ENCODE measurements at places on chromosomes 5 and 9.

- DNase-seq, result no peak
Measured at GRCh38 chr9:114852050-114852594, 46.3 kb upstream of the TNFSF15 start.

- no peak for DNase-seq
Measured at GRCh38 chr9:97768746-97769145, 71.6 kb upstream of the XPA start.

- no peak for DNase-seq
Measured at GRCh38 chr9:85978496-85978895, 37.5 kb downstream of the NAA35 start.

DNA sequence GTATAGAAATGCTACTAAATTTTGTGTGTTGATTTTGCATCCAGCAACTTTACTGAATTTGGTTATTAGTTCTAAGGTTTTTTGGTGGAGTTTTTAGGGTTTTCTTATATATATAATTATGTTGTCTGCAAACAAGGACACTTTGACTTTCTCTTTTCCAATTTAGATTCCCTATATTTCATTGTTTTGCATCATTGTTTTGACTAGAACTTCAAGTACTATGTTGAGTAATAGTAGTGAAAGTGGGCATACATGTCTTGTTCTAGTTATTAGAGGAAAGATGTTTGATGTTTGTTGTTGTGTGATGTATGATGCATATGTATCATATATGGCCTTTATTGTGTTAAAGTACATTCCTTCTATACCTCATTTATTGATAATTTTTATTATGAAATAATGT is 362.3 kb upstream of the PRR16 start:
- DNase-seq, result no peak

- peak; percentile 76 for DNase-seq
Measured at GRCh38 chr5:141618030-141618803, 583 bp downstream of the DIAPH1 start.

- no peak for DNase-seq
Measured at GRCh38 chr5:171705830-171706468, 79.7 kb upstream of the SMIM23 start.

DNA sequence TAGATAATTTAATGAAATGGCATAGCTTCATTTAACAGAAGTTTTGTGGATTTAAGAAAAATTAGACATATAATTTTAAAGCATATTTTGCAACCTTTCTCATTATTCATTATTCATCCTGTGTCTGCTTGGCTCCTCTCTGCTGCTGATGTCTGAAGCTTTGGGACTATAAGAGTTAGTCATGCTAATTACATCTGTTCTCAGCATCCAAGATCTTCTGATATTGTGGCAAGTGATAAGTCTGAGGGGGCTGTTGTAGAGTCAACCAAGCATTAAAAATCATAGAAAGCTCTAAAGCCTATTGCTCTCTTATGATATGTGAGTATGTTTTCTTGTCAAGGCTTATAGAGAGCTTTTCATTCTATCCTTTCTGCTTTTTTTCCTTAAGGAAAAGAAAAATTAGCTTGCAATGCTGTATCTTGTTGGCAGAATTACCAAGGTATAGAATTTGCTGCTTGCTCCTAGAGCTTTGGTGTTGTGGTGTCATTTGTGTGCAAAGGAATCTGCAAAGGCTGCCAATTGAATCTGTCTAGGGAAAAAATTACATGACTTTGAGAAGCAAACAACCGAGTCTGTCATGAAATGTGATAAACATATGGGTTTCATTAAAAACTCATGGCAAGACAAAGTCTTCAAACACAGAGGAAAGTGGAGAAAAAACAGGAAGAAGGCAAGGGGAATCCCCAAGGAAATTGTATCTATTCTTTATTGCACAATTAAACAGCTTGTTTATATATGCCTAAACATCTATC is 156.1 kb upstream of the DAB2 start:
- no peak for DNase-seq

DNA sequence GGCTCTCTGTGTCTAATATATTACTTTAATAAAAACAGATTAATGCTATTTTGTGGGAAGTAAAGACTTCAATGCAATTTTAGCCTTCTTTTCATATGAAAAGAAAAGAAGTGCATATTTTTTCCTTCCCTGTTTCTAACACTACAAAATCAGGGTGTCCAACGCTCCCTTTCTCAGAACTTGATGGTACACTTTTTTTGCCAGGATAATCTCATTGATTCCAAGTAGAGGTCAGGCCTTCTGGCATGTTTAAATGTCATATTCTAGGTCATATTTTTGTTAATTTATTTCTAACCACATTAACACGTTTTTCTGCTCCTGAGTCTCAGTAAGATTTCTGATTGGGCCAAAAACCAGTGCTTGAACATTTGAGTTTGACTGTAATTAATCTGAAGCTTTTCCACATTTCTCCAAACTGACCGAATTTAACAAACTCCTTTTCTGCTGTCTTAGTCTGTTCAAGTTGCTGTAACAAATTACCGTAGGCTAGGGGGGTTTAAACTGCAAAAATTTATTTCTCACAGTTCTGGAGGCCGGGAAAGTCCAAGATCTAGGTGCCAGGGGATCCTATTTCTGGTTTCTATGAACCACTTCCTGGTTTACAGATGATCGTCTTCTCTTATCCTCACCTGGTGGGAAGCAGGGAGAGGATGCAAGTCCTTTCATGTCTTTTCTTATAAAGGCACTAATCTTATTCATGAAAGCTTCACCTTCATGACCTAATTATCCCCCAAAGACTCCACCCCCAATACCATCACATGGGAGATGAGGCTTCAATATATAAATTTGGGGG is 63.2 kb upstream of the ELL2 start:
- DNase-seq, result no peak

DNA sequence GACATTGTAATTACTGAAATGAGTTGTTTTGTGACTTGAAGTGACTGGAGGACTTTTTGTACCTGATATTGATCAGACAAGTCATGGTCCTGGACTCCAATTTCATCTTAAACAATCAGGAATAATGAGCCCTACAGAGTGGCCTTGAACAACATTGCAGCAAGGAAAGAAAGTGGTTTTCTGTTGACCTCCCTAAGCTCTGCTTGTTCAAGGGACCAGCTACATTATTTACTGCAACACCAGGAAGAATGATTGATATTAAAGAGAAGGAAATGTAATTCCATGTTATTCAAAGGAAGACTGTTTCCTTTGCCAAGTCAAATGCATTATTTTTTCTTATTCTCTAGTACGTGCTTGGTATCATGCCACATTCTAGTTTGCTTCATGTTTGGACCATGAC is 22.6 kb downstream of the ENTREP1 start:
- DNase-seq, result no peak

GRCh38 chr5:54021431-54022164 is 288.8 kb downstream of the ARL15 start:
- no peak for DNase-seq

GRCh38 chr9:88773627-88774244 is 217.5 kb upstream of the S1PR3 start:
- no peak for DNase-seq

GRCh38 chr9:128405077-128405779 is 15.4 kb upstream of the CERCAM start:
- DNase-seq, result no peak

DNA sequence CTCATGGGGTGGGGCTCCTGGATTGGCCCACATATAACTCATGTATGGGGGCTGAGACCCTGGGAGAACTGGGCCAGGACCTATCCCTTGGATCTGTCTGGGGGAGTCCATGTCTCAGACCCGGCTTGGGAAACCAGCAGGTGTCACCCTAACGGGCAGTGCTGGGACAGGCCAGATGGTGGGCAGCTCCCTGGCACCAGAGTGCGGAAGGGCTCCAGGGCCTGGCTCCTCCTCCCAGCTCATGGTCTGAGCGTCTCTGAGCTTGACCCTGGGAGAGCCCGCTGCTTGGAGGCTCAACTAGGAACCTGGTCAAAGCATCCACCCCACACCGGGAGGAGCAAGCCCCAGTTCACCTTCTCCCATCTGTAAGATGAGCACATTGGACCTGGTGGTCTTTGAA is 15.5 kb upstream of the NCS1 start:
- no peak for DNase-seq

DNA sequence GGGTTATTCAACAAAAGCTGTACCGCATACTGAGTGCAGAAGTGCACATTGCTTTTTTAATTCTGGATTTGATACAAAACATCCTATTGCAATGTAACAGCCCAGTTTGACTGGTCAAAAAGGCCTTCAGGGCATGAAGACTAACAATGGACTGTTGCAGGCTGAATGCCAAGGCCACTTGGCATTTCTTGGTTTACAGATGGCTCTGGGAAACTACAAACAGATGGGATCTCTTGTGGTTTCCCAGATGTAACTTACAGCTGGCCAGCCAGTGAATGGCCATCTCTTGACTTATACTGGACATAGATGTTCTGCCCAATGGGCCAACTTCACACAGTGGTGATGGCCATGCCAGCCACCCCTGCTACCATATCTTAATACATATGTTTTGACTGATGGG is 36.8 kb downstream of the UGT3A2 start:
- no peak for DNase-seq

DNA sequence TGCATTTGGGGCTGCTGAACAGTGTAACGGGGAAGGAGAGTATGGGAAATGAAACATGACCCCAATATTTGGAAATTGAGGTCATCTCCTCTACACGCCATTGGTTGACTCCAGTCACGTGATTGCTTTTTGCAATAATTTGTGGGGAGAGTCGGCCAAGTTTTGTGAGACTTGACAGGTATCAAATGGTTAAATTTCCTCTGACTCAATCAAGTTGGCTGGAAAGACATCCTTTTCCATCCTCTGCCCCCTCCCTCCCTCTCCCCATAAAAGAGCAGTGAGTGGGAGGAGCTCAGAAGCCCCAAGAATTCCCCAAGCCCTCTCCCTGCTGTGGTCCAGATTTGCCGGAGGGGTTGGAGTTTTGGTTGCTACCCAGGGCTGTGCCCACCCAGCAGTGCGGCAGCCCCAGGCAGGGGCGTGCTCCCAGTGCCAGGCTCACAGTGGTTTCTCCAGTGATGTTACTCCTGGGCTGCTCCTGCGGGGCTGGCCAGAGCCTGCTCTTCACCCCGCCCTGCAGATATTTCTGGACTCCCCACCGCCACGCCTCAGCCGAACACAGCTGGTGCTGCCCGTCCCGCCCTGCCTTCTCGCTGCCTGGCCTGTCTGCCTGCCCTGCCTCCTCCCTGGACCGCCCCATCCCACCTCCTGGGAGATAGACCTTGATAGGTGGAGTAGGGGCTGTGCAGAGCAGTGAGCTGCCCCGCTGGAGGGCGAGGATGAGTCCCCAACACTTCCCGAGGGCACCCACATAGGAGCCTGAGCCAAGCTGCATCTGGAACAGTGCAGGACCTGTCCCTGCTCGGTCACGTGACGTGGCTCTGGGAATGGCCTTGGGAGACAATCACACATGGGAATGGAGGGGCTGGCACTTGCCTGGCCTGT is 3.4 kb downstream of the COL5A1 start:
- DNase-seq, result no peak

- DNase-seq, result no peak
Measured at GRCh38 chr5:71883742-71884103, 164.6 kb downstream of the CARTPT start.

- no peak for DNase-seq
Measured at GRCh38 chr5:173094012-173094661, 38.0 kb downstream of the CREBRF start.

- no peak for DNase-seq
Measured at GRCh38 chr9:120593955-120594277, 13.9 kb upstream of the CDK5RAP2 start.

GRCh38 chr9:38482918-38483592 is 58.8 kb upstream of the IGFBPL1 start:
- no peak for DNase-seq

DNA sequence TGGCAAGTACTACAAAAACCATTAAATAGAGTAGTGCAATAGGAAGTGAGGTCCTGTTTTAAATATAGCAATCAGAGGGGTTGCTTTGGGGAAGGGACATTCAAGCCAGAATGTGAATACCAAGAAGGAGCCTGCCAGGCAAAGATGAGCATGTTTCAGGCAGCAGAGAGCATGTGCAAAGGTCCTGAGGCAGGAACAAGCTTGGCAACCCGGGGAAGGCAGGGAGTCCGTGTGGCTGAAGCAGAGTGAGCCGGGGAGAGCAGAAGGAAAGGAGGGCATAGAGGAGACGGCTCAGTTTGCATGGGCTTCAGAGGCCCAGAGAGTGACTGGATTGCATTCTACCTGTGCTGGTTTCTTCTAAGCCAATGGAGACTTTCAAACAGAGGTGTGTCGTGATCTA is 22.7 kb upstream of the CPLX2 start:
- no peak for DNase-seq

DNA sequence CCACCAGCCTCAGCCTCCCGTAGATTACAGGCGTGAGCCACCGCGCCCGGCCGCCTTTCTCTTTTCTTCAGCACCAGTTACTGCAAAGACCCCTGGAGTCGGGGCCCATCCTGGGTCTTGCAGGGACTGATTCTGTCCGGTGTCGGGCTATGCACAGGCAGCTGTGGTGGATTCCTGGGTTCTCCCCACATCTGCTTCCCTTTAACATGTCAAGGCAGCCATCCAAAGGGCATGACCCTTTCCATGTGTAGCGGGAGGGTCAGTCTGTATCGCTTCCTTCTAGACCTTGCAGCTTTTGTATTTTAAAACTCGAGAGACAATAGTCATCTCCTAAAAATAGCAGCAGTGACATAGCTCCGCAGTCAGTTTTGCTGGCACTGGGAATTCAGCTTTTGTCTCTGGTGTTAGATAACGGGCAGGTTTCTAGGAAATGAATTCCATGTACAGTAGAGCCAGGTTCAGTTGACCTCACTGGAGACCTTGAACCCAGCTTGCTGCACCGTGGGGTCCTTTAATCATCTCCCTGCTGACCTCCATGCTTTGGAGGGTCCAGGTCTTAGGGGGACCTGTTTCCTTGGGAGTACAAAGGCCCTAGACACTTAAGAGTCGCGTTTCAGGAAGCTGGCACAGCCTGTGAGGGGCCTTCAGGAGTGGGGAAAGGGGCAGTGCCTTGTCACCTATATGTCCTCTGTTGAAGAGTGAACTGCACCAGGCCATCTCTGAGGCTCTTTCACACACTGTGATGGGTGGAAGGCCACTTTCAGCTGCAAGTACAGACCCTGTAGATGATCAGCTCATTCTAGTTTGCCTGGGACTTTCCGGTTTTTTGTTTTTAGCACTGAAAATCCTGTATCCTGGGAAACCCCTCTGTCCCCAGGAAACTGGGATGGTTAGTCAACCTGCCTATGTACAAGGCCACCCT is 13.8 kb downstream of the ANKRD33B start:
- DNase-seq, result peak; percentile 42

DNA sequence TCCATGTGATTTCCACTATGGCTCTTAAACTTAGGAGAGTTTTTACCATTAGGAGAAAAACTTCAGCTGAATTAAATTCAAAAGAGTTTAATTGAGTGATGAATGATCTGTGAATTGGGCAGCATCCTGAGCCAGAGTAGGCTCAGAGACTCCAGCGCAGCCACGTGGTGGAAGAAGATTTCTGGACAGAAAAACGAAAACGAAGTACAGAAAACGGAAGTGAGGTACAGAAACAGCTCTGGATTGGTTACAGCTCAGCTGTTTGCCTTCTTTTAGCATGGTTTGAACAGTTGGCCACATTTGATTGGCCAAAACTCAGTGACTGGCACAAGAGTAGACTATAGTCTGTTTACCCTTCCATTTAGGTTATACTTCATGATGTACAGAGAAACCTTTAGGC is 69.2 kb upstream of the PLPP1 start:
- no peak for DNase-seq

Measured in activated CD8-positive, alpha-beta memory T cell treated with anti-CD3 and anti-CD28 coated beads, Interleukin-2, amount 50 U/mL, for 48 hours (primary cell).